Epithelial cell of proximal tubule (primary cell): ENCODE measurements at places on chromosomes 5 and 9. TPM values are rescaled to one million over a fixed set of nuclear protein-coding genes. Genes with fewer than 3 reads are reported as not detected.

The TAS2R1 gene
- total RNA-seq = not detected in 2 replicates

The ENTPD2 gene
- 0.87 TPM in 1 of 2 replicates, not detected in the other for total RNA-seq

The SPINK7 gene
- total RNA-seq = not detected in 2 replicates

The LRRC19 gene
- total RNA-seq = not detected in 2 replicates

The RGMB gene
- 19.5 and 20.9 TPM in 2 replicates for total RNA-seq
